ENCODE measurements at places on chromosomes 7 and 10.
A peak's percentile ranks its signal among the peaks of the same experiment; 100 is the strongest.

DNA sequence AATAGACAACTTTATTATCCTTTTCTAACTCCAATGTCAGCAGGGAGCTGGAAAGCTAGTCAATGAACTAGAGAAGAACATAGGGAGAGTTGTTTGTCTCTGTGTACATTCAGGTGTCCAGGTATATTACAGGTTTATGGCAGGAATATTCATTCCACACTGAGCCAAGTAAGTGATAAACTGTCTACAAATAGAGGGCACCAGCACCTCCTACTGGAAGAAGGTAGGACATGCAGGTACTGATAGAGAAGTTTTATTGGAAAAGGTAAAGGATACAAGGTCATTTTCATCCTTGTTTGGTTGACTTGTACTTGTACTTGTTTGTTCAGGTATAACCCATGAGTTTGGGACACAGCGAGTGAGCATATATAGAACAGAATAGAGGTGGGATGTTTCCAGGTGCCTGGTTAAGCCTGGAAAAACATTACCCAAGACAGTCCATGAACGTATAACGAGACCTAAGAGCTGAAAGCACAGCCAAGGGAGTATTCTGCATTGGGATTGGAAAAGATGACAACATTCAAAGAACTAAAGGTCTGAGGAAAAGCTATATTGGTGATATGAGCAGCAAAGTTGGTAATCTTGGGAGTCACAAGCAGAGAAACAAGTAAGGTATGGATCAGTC, 61.4 kb upstream of the PPP1R3C start:
- no peak for DNase-seq

DNA sequence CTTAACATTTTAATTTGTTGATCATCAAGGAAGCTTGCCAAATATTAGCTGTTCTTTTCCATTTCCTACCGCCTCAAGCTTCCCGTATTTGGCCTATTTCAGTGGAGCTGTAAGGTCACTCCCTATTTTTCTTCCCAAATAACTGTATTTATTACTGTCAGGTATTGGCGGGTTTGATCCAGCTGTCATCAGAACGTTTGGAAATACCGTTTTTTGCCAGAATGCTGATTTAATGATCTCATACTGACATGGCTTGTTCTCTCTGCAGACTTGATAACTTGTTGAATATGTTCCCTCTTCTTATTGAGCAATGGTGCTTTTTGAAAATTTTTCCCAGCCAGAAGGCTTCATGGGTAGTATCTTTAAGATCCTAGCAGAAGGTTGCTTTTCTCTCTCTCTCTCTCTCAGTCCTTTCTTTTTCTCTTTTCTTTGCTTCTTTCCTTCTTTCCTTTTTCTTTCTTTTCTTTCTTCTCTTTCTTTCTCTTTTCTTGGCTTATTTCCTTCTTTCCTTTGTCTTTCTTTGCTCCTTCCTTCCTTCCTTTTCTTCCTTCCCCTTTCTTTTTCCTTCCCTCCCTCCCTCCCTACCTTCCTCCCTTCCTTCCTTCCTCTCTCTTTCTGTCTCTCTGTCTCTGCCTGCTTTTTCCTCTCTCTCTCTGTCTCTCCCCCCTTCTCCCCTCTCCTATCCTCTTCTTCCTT, 42.1 kb downstream of the CUX1 start:
- DNase-seq, result peak; percentile 58

DNA sequence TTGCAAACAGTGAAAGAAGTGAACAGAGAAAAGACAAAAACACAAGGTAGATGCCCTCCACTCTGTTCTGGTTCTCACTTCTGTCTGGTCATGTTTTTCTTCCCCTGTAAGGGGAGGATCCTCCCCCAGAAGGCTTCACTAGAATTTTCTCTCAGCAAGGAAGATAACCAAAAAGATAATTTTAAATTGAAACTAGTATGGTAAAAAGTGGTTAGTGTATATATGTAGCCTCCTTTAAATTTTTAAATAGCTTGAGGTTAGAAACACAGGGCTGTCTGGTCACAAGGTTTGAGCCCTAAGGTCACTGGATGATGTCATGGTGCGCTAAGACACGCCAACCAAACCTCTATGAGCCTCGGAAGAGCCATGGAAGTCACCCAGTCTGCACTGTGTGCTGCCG, 5.6 kb upstream of the PKD1L1 start:
- no peak for DNase-seq

GRCh38 chr7:102260856-102261255, 25.8 kb upstream of the SH2B2 start:
- DNase-seq, result peak; percentile 14

GRCh38 chr7:154836021-154836448, 166.9 kb downstream of the PAXIP1 start:
- no peak for DNase-seq

DNA sequence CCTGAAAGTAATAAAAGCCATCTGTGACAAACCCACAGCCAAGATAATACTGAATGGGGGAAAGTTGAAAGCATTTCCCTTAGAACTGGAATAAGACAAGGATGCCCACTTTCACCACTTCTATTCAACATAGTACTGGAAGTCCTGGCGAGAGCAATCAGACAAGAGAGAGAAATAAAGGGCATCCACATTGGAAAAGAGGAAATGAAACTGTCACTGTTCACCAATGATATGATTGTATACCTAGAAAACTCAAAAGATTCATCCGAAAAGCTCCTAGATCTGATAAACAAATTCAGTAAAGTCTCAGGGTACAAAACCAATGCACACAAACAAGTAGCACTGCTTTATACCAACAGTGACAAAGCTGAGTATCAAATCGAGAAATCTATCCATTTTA, 581.7 kb upstream of the TEX47 start:
- no peak for DNase-seq

All from fibroblast of gingiva (primary cell).